ENCODE measurements at places on chromosomes 12 and 14.

DNA sequence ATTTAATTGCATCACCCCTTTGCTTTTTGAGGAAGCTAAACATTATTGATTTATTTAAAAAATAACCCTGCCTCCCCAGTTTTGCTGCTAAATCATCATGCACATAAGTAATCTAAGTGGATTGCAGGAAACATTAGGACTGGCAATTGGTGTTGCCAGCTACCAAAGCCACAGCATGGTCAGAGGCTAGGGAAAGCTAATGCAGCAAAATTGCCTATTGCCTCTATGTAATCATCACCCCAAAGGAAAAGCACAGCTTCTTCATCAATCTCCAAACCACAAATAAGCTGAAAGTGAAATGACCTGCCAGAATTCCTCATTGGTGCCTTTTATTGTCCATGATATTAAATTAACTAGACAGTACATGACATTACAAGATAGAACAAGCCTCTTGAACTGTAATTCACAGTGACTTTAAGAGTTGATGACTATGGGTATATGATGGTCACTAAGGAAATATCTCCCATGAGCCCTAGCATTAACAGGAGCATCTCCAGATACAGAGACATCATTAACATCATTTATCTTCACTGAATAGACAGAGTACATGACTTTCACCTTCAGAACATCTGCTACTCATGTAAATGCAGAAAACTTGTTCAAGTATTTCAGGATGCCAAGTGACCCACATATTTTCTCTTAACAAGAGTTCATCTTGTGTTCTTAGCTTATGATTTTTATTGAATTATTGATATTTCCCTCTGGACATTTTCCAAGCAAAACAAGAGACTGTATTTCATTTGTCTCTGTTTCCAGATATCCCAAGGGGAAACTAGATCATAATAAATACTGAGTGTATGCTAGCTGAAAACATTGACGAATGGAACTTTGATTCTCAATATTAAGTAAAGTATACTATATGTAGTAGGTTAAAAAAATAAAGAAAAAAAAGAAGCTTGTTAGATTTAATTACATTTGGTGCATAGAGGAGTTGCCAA is 29.4 kb downstream of the PTPRR start:
- DNase-seq = no peak

DNA sequence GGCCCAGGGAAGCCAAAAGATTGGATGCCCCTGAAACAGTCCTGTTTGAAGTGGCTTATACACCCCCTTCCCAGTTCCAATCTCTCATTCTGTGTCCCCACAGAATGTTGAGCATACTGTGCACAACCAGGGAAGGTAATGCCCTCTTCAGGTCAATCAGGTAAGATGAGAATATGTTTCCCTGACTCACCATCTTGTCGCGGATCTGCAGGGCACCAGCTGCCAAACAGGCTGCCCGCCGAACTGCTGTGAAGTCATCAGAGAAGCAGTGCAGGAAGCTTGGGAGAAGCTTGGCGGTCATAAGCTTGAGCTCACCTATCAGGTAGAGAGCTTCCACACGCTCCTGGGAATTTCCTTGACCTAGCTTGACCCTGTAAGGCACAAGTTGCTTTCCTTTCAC is 9.6 kb downstream of the RIOX1 start:
- DNase-seq = no peak

DNA sequence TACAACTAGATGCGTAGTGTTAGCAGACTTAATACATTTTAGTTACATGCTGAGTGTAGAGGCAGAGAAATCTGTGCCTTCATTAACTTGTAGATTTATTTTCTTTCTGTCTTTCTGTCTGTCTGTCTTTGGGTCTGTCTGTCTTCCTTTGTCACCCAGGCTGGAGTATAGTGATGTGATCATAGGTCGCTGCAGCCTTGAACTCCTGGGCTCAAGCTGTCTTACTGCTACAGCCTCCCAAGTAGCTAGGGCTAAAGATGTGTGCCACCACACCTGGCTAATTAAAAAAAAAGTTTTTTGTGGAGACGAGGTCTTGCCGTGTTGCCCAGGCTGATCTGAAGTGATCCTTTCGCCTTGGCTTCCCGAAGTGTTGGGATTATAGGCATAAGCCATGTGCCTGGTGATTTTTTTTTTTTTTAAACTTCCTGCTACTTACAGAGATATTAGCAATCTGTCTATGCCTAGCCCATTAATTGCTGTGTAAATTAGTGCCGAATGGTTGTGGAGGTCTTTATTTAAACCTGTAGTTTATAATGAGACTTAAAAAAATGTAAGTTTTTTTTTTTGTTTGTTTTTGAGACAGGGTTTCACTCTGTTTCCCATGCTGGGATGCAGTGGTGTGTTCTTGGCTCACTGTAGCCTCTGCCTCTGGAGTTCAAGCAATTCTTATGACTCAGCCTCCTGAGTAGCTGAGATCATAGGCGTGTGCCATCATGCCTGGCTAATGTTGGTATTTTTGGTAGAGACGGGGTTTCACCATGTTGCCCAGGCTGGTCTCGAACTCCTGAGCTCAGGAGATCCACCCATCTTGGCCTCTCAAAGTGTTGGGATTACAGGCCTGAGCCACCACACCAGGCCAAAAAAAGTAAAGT is 22.8 kb downstream of the ERC1 start:
- DNase-seq = no peak

- DNase-seq = no peak
Observed at GRCh38 chr14:23640524-23641141, 4.5 kb downstream of the DHRS2 start.

- DNase-seq = no peak
Observed at GRCh38 chr12:31815096-31815495, 86.3 kb upstream of the AMN1 start.

DNA sequence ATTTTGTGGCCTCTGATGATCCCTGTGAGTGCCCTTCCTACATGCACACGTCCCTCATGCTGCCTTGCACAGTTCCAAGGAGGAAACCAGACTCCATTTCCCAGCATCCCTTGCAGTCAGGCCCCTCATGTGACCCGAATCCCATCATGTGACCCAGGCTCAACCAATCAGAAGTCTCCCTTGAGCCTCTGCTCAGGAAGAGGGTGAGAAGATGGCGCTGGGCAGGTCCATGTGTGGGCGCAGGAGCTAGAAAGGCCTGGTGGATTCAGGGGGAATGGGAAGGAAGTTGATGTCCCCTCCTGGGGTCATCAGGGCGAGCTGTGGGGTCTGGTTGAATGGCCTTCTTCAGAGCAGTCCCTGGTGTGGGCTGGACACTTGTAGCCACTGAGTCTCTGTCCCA is 240.5 kb downstream of the ADGRD1 start:
- no peak for DNase-seq

DNA sequence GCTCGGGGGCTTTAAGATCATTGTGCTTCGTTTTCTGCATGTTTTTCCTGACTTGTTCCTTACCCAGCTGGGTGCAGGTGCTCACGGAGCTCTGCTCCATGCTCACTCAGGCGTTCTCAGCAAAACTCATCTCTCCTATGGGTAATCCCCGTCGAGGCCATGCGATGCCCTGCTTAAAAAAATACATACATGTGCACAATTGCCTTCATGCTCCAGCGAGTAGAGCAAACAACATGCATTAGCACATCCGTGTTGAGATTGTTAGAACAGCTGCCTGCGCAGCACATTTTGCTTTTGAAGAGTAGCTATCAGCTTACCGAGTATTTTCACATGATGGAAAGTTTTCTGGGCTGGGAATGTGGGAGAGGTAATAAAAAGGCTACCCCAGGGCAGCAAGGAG is 16.2 kb downstream of the AACS start:
- no peak for DNase-seq

DNA sequence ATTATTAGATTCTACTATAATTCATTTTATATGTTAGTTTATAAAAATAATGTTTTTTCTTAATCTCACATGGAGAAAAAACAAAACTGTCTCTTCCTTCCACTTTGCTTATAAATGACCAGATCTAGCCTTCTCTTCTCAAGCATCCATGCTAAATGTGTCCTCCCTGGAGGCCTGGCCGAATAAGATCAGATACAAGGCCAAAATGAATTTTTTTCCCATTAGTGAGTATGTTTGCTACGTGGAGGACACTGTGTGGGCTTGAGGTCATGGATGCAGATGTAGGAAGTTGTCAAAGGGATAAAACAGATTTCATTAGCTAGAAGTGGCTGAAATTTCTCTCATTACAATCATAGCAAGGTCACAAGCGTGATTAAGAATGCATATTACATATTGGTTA is 1244.9 kb upstream of the SEL1L start:
- no peak for DNase-seq

DNA sequence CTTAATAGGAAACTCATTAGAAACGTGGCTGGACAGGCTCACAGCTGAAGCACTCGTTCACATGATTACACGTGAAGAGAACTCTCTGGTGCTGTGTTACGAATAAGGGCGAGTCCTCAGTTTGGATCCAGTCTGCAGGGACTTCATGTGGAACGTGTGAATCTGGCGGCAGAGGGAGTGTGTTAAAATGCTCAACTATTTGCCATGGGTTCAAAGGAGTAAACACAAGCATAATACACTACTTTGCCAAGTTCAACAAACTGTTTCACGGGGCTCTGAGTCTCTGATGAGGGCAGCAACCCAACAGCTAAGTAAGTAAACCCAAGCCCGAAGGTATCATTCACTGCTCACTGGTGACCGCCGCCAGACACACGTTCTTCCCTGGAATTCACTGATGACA is 42.4 kb downstream of the NUAK1 start:
- DNase-seq = no peak

- no peak for DNase-seq
Observed at GRCh38 chr12:20382117-20382516, 13.8 kb downstream of the PDE3A start.

- no peak for DNase-seq
Observed at GRCh38 chr12:118981285-118982211, at the start of gene SRRM4. TSS of gene SRRM4 (plus strand) at chr12:118981541. CDS start at chr12:118981883, 342 bp downstream.

GRCh38 chr14:104553166-104554087 is 26.1 kb upstream of the C14orf180 start:
- no peak for DNase-seq

- DNase-seq = no peak
Observed at GRCh38 chr12:56781726-56782125, 18.6 kb downstream of the HSD17B6 start.

DNA sequence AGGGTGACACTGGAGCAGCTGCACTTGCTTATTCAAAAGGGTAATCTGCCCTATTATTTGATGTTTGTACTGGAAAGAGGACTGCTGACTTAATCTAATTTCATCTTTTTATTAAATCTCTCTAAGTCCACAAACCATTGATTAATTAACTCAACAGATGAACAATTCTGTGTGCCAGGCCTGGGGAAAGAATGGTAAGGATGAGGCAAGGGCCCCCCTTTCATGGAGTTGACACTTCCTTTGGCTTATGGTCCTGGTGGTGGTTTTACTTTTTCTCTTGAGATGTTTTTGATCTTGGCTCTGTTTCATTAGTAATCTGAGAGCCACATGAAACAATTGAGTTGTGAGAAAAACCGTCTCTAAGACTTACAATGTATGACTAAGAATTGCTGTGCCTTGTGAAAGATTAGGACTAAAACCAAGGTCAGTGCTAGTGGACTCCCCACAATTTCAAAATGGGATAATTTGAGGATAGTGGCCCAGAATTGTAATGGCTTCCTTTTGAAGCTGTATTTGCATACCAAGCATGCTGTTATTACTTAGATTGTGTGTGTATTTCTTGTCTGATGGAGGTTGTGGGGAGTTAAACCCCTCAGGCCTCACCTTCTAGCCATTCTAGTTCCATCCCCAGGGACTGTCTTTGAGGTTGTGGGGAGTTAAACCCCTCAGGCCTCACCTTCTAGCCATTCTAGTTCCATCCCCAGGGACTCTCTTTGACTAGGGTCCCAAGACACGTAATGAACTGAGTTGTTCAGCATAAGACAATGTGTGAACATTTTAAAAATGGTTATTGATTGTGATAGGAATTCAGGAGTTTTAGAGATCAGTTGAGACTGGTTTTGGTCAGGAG is 52.5 kb upstream of the EVL start:
- no peak for DNase-seq

DNA sequence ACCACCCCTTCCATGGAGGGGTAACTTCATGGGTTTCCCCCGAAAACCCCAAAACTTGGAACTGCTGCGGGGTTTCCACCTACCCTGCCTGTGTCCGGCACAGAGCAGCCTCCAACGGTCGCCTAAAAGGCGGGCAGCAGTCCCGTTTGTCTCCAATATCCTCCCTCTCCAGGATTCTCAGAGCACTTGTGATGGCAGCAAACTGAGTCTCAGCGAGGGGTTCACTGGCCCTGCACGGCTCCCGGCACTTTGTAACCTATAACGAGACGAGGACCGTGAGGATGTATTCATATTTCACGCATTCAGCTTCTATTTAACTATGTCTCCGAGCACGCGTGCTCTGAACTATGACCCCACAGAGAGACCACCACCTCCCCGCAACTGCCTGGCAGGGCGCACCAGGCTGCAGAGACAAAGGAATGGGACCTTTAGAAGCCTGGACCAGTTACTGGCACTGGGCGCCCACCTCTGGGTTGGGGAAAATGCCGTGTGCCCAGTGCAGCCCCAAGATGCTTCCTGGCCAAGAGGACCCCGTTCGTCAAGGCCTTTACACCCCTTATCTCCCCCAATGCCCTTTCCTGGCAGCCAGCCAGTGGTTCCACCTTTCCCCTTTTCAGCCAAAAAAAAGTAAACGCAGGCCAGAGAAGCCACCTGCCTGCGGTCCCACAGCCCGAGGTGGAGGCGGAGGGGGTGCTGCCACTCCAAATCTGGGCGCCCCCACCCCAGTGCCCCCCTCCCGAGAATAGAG is 173.1 kb upstream of the RTL1 start:
- DNase-seq = no peak

DNA sequence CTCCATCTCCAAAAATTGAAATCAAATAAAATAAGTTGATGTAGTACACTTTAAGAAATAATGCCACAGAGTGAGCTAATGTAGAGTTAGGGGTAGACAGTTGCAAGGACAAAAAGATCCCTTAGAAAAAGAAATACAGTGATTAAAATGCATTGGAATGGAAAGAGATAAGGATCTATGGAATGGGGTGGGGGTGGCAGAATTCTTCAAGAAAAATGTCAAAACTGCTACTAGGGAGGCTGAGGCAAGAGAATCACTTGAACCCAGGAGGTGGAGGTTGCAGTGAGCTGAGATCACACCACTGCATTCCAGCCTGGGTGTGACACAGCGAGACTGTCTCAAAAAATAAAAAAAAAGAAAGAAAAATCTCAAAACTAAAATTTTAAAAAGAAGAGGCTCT is 6.5 kb downstream of the OLR1 start:
- DNase-seq = no peak

GRCh38 chr12:124453419-124454351 is 113.7 kb downstream of the NCOR2 start:
- DNase-seq = peak; percentile 72
